ENCODE measurements at places on chromosomes 7 and 10. TPM values are rescaled to one million over a fixed set of nuclear protein-coding genes. Genes with fewer than 3 reads are reported as not detected.

The SEM1 gene
- total RNA-seq, result 20.0 TPM

GRCh38 chr10:101040061-101040460 lies 9.0 kb downstream of the SFXN3 start:
- no peak for DNase-seq
- peaks cover 24% of the 10 kb centered on the region for H3K4me1 ChIP-seq
- H3K27ac ChIP-seq, result no peak overlapping the region

- no peak overlapping the region for H3K27ac ChIP-seq
- H3K27me3 ChIP-seq, result no peaks in the 10 kb centered on the region
- no peaks in the 10 kb centered on the region for H3K36me3 ChIP-seq
- DNase-seq, result no peak
Measured at GRCh38 chr10:126618466-126618865, 52.0 kb downstream of the C10orf90 start.

- no peaks in the 10 kb centered on the region for H3K36me3 ChIP-seq
Measured at GRCh38 chr7:29989257-29989995, at the start of gene SCRN1. SCRN1 (minus strand) TSS chr7:29989801; CDS start chr7:29969067, 20,734 bp downstream.

DNA sequence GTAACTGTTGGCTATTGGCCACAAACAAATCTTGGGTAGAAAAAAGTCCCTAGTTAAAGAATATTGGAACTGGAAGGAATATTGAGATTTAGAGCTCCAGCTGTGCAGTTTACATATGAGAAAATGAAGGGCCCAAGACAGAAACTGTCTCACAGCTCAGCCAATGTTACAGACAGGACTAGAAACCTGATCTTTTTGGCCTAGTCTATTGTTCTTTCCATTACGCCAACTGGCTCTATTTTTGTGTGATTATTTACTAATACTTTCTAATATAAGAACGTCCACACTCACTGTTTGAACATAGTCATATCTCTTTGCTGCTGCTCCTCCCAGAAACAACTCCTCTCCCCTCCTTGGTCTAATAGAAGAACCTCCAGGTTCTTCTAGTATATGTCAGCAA lies 1.2 kb downstream of the WEE2 start:
- no peak for DNase-seq
- H3K27me3 ChIP-seq, result no peaks in the 10 kb centered on the region
- H3K4me3 ChIP-seq, result no peak overlapping the region
- no peaks in the 10 kb centered on the region for H3K36me3 ChIP-seq
- H3K27ac ChIP-seq, result no peak overlapping the region

- no peaks in the 10 kb centered on the region for H3K27me3 ChIP-seq
- DNase-seq, result no peak
- H3K4me3 ChIP-seq, result no peak overlapping the region
- no peaks in the 10 kb centered on the region for H3K36me3 ChIP-seq
- H3K4me1 ChIP-seq, result no peaks in the 10 kb centered on the region
Measured at GRCh38 chr10:111440501-111440900, 363.7 kb downstream of the ADRA2A start.

DNA sequence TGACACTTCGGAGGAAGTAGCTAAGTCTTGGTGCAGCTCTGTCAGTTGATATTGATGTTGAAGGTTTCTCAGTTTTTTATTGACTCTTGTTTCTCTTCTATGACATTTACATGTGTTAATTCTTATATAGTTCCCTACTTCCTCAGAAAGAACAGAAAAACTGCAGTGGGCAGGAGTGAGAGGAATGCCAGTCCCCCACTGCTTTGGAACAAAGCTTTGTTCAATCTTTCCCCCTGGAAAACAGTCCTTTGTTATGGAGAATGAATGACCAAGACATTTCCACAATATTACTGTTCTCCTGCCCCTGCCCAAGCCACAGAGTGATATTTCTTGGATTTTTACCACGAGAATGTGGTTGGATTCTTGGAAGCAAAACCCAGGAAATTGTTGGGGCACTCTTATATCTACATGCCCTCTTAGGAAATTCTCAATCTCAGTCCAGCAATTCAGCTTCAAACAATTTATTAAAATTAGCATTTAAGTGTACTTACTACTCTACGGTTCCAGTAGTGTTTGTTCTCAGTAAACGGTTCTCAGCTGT lies 258.0 kb upstream of the KCND2 start:
- no peaks in the 10 kb centered on the region for H3K27me3 ChIP-seq
- no peak for DNase-seq
- H3K4me1 ChIP-seq, result no peaks in the 10 kb centered on the region
- no peak overlapping the region for H3K4me3 ChIP-seq
